ENCODE measurements at places on chromosomes 12 and 14.
A peak's percentile ranks its signal among the peaks of the same experiment; 100 is the strongest.

DNA sequence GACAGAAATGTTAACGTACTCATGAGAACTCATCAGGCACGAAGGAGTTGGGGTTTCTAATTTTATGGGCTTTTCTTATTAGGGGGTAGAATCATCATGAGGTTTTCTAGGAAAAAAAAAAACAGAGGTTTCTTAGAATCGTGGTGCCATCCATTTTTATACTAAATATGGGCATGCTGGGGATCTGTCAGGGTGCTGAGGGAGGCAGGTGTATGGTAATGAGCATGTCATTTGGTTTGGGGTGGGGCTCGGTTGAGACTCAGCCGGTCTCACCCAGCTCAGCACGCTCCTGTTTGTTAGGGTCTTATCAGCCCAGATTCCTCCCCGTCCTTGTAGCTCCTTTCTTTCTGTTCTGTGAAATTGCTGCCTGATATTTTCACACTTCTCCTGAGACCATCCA is 98.2 kb downstream of the DICER1 start:
- no peak for DNase-seq

DNA sequence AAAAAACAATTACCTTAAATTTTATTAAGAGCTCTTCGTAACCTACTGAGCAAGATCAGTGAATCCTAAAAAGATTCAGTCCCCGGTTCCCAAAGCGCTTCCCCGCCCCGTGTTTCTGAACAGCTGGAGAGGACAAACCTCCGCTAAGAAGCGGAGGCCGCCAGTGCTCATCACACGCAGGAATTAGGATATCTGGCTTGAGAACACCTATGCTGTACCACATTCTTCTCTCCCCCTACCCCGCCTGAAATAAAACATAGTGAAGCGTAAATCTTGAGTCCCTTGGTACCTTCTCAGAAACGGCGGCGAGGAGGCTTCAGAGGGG is 774 bp upstream of the WDR20 start:
- DNase-seq, result no peak

DNA sequence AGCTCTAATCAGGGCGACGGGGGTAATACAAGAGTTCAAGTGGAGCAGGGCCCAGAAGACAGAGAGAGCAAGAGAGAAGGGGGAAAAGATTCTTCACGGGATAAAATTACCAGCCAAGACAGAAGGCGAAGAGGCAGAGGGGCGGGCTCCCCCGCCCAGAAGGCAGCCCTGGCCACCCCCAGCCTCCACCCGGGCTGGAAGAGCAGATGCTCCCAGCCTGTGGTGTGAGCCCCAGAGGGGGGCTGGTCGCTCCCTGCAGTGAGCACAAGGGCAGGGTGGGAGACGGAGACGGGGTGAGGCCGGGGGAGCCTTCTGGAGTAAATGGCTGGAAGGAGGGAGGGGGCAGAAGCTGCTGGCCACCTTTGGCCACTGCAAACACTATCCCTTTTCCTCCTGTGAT is 1035.6 kb downstream of the VRK1 start:
- DNase-seq, result no peak

- no peak for DNase-seq
Observed at GRCh38 chr12:15427913-15428312, 105.6 kb downstream of the PTPRO start.

DNA sequence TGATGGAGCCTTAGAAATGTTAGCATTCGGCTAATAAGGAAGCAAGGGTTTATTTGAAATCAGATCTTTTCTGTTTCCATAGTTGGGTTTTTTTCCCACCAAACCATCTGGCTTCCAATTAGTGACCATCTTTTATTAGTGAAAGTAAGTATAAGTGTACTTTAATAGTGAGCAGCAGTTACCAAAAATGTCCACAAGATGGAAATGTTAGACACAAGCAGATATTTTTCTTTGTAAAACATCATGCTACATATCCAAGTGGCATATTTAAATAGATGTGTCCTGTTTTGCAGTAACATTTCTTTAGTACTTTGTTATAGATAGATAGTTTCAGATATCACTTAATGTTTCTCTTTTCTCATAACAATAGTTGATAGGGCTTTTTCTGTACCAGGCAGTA is 28.8 kb downstream of the YEATS4 start:
- DNase-seq, result no peak

DNA sequence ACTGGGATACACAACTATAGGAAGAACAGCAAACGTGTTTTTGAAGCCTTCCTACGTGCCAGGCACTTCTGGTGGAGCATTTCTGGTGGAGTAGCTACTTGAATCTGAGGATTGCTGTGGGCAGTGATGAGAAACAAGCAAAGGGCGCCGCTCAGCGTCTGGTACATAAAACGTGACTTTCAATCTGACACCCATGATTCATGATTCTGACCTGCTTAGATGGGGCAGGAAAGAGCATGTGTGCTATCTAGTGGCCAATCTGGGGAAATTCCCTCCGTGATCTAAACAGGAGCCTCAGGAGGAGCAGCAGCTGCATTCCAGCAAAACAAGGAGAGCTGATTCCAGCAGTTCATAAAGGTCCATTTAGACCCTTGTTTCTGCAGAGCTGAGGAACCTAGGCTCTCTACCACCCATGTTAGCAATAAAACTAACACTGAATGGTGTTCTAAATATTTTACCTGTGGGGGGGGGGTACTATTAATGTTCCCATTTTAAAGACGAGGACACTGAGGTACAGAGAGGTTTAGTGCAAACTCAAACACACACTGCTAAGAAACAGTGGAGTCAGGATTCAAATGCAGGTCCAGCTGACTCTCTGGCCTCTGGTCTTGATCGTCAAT is 37.8 kb downstream of the PAH start:
- no peak for DNase-seq

DNA sequence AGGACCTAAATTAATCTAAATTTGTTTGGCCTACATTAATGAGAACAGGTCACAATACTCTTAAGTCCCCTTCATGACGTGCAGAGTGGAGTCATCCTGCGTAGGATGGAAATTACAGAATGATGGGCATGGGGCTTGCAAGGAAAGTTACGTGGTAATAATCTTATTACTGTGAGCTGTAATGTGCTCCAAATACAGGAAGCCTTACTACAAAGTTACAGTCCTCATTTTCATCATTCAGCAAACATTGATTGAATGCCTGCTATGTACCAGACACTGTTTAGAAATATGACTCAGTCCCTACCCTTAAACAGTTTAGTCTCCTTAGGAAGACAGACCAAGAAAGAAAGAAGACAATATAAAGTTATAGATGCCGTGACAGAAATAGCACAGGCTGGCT is 9.4 kb downstream of the HIGD1C start:
- DNase-seq, result no peak

- no peak for DNase-seq
Observed at GRCh38 chr12:10031321-10031720, 839 bp downstream of the CLEC9A start.

- DNase-seq, result no peak
Observed at GRCh38 chr12:110684312-110684836, 4.5 kb downstream of the HVCN1 start.

DNA sequence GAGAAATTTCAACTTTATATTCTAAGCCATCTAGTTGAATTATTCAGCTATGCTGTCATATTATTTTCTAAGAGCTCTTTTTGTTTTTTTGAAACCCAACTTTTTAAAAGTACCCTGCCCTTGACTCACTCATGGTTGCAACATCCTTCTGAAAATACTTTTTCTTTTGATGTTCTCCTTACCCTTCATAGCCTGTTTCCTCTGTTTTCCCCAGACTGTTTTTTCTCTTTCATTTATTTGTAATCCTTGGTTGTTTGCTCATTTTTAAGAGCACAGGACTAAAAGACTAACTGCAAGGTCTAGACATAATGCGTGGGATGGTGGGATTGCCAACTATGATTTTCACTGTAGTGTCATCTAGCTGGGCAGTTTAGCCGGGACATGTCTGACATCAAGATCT is 21.2 kb upstream of the CDKL1 start:
- no peak for DNase-seq

- peak; percentile 19 for DNase-seq
Observed at GRCh38 chr12:2794191-2794735, 507 bp upstream of the FKBP4 start.

- no peak for DNase-seq
Observed at GRCh38 chr12:32454866-32455265, 55.5 kb downstream of the FGD4 start.

DNA sequence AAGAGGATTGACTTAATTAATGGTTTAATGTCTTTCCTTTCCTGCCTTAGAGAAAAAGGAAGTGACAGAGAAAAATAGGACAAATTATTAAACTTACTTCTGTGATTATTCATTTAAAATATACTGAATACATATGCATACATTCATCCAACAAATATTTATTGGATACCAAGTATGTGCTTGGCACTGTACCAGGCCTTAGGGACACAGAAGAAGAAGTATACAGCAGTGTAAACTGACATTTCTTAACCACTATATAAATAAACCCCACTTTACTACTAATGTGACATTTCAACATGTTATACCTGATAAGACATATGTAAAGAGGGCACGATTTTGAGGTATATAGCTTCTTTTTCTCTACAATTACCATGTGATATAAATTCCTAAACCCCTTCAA is 53.6 kb downstream of the ERO1A start:
- no peak for DNase-seq

DNA sequence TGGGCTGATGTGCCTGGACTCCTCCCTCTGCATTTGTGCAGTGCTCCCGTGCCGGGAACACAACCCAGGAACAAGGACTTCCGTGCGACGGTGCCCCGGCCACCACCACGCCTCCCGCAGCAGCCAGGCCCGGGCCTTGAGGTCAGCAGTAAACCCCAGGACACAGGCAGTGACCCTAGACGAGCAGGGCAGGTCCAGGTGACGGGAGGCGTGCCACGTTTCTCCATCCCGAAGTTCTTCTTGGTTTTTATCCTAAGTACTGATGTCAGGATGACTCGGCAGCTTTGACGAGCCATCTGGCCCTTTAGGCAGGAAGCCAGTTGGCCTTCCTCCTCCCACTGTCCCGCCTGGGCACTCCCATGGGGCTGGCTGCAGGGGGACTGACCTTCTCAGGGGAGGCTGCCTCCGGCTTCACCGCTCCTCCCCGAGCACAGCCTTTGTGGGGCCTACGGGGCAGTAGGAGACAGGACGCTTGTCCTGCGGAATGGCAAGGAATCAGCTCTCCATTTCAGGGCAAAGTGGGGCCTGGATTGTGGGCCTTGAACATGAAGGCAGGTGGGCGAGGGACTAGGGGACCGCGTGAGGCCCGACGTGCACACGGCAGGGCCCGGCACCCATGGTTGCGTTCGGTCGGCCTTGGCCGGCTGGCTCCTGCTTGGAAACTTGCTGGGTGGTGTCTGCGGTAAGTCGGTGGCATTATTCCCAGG is 94.1 kb downstream of the FBXL14 start:
- no peak for DNase-seq

- DNase-seq, result no peak
Observed at GRCh38 chr12:11246489-11246888, 23.0 kb downstream of the PRB3 start.

DNA sequence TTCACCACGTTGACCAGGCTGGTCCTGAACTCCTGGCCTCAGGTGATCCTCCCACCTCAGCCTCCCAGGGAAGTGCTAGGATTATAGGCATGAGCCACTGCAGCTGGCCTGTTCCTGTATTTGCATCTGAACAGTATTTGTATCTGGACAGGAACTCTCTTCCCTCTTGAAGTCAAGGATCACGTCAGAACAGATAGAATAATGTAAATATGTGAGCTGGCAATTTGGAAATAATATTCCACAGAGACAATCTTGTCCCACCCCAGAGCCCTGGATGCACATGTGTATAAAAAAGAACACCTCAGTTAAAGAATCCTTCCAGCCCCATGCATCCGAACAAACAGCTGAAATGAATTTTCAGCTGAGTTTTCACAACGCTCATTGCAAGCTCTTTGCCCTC is 118.3 kb downstream of the VEZT start:
- no peak for DNase-seq

DNA sequence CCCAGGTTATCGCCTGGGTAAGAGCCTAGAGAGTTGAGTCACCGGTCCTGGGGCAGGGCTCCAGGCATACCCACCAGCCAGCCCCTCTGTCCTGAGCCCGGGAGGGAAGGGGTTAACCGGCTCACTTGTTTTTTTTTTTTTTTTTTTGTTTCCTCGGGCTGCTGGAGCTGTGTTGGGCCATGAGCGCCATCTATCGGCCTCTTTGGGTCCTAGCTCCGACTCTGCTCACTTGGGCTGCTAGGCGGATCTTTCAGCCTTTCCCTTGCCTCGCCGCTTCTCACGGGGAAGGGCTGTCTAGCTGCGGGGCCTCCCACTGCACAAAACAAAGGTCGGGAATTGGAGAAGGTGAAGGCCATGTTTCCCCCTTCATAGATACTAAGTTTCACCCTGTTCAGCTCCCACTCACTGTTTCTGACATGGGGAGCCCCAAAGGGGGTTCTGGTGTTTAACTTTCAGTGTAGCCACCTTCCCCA is 2.8 kb upstream of the SMUG1 start:
- DNase-seq, result peak; percentile 67

DNA sequence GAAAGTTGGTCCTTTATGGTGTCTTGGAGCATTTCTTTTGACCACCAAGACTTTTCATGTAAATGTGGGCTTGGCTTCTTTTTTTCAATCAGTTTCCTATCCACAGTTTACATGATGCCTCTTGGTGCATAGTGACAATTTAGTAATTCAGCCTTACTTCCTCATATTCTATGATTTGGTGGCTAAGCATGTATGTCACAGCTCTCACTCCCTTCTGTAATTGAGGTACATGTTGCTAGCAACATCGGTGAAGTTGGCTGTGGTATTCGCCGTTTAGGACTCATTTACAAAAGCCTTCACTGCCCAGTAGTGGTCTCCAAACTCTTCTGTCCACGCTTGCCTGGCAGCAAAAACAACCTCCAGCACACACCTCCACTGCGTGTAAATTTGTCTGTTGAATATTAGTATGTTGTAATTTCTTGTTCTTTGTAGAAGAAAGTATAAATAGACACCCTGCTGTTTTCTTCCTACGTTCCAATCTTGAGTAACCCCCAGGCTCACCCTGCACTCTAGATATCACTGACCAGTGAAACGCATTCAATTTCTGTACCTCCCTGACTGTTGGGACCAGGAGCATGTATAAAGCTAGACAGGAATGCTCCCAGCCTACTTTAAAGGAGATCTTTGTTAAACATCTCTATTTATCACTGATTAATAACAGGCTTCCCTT is 90.4 kb downstream of the PPP2R5C start:
- no peak for DNase-seq

DNA sequence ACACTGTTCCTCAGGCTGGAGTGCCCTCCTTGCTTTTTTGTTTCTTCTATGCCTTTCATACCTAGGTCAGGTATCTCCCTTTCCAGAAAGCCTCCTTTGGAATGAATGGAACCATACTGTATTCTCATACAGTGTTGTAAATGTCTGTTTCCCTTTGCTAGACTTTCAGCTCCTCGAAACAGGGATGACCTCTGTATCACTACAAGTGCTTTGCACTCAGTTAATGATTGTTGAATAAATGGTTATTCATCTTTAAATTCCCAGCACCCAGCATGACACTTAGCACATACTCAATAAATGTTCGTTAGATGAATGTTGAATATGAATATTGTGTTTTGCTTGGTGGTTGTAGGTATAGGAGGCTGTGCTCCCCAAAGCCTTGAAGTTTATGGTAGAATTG is 5.9 kb upstream of the TULP3 start:
- no peak for DNase-seq

- DNase-seq, result peak; percentile 46
Observed at GRCh38 chr14:91872011-91872501, 4.7 kb upstream of the TC2N start.
